ENCODE measurements at places on chromosomes 1 and 21.

DNA sequence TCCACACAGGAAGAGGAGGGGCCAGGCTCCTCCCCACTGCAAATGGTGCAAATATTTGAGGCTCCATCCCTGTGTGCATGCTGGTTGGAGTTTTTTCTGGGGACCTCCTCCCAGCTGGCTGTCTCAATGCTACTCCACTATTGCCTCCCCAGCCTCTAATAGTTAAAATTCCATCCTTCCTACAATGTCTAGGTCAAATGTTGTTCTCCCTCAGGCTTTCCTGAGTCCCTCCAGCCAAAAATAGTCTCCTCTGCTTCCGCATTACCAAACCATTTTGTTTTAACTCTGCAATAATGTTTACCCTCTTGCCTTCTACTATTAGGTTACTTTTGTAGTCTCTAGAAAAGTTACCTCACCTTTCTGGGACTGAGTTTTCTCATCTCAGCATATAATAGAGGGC lies 29.6 kb upstream of the FMO1 start:
- no peak for DNase-seq

- no peak for DNase-seq
Measured at GRCh38 chr1:158153746-158154444, 26.8 kb upstream of the CD1D start.

DNA sequence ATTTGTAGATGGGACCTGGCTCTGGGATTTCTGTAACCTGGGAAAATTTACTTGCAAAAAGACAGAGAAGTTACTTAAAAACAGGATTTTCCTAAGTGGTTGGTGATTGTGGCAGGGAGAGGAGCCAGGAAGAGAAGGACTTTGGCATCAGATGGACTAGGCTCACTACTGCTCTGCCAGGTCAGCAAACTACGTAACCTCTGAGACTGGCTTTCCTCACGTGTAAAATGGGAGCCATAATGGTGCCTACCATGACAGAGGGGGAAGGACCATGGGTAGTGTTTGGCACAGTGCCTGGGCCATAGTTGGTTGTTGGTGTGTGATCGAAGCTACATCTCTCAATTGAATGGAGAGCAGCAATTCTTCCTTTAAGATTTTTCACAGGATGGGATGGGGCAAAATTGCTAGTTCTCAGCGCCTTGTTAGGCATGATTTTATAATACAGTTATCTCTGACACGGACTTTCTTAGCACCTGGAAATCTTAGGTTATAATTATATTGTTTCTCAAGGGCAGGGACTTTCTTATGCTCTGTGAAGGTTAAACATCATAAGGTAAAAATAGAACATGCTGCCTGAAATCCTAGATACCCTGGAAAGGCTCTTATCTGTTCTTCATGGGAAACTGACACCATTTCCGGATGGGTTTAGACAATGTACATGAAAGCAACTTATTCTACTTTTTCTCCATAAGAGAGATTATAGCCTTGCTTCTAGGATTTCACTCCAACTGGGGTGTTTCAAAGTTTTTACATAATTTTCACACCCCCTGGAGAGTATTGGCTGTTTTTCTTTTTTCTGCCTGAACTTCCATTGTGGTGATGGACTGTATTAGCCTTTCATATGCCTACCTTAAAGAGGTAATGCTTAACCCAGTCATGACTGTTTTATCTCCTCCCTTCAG lies 10.9 kb downstream of the ROR1 start:
- no peak for DNase-seq

- no peak for DNase-seq
Measured at GRCh38 chr1:18936814-18937481, 19.5 kb downstream of the IFFO2 start.

GRCh38 chr1:202564958-202565495 lies 145.2 kb downstream of the SYT2 start:
- no peak for DNase-seq

- no peak for DNase-seq
Measured at GRCh38 chr1:236880209-236880608, 85.1 kb downstream of the MTR start.

GRCh38 chr21:16837721-16838120 lies 675.1 kb upstream of the CXADR start:
- no peak for DNase-seq

GRCh38 chr1:42680921-42681683 lies 1.1 kb upstream of the YBX1 start:
- no peak for DNase-seq

DNA sequence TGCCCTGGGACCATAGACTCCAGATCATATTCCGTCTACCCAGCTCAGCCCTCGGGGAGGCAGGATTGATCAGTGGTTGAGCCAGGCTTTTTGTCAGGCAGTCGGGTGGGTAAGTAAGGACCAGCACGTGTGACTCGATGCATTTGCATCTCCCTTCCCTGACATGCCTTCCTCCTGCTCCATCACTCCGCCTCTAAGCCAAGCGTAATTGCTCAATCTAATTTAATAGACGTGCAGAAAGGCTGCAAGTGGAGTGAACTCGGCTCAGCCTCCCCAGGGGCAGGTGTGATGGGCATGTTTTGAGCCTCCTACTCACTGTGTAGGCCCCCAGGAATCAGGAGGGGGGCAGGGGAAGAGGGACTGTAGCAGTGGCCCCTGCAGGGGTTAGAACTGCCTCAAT lies 34.6 kb upstream of the GRIK3 start:
- no peak for DNase-seq

DNA sequence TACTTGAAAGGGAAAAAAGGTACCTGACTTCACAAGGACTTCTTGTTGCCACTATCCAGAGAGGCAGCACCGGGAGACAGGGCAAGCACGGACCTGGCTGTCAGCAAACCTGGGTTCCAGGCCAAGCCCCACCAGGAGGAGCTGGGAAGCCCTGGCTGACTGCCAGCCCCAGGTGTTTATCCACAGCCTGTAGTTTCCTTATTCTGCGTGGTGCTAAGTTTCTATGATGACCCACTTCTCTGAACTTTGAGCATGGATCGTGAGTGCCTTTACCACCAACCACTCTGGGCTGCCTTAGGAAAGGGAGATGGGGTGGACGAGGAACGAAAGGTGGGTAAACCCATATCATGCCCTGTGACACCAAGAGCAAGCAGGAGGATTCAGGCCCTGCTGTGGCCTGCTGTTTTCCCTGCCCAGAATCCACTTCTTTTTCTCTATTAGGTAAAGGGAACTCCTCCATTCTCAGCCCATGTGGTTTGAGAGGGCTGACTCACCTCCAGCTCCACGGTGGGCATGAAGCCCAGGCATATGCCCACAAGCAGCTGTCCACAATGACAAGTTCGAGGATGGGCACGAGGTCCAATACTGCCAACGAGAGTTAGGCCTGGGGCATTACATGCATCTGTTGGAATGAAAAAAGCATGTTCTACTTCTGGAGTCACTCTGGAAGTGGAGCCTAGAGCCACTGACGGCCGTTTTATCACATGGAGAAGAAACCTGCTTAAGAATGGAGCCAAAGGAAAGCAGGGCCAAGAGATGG lies 20.3 kb downstream of the TSPAN2 start:
- no peak for DNase-seq

GRCh38 chr1:228478326-228478725 lies 8.9 kb upstream of the RNF187 start:
- DNase-seq = no peak

DNA sequence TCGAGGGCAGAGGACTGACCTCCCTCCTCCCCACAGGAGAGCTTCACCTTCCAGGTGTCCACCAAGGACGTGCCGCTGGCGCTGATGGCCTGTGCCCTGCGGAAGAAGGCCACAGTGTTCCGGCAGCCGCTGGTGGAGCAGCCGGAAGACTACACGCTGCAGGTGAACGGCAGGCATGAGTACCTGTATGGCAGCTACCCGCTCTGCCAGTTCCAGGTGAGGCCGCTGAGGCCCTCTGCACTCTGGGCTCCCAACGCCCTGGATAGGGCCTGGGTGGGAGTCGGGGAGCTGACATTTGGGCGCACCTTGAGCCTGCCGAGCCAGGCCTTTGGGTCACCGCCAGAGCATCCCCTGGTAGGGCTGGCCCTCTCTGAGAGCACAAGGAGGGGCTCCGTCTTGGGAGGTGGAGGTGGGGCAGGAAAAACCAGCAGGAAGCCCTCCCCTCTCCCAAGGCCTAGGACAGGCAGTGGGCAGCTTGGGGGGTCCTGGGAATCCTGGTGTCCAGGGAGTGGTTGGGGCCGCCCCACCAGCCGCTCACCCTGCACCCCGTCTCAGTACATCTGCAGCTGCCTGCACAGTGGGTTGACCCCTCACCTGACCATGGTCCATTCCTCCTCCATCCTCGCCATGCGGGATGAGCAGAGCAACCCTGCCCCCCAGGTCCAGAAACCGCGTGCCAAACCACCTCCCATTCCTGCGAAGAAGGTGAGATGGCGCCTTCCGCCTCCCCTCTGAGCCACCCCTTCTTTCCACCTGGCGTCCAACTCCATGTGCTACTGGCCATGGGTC lies 65.1 kb downstream of the PIK3CD start:
- DNase-seq = no peak

DNA sequence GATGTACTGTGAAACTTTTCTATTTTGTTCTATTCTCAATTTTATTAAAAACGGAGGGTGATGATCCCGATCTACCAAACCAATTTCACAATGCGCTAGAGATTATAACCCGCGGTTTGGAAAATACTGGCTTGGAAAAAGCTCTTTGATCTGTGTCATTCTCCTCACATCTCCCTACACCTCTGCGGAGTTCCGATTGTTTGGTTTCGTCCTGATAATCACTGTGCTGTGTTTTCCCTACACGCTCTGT lies 536 bp upstream of the ABCD3 start:
- DNase-seq = no peak

DNA sequence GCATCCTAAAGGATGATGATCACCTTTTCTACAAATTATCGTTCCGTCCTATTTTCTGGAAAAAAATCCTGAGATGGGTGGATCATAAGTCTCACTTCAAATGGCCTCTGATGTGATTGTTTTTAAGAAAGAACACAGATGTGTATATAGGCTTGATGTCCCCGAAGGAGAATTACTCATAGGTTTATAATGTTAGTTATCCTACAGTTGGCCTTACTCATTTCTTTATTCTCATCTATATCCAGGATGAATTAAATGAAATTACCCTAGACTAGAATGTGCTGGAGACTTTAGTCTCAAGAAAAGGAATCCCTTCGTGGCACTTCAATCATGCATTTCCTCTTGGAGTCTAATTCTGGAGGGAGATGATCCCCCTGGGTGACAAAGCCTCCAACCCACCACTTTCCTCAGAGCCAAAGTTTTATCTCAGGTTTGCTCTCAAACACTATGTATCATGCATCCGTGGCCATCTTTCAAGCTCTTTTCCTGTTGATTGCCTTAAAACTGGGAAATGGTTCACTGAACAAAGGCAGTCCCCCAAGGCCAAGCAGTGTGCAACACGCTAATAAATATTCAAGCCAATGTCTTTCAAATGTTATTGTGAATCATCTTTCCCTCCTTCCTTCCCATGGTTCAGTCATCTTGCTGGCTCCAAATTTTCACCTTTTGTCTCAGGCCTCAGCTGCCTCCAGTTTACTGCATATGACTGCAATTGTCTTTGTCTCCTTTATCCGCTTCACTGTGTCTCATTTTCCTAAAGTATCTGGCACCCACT lies 32.5 kb upstream of the SMYD2 start:
- DNase-seq = no peak

GRCh38 chr1:175797576-175797975 lies 54.2 kb upstream of the TNR start:
- DNase-seq = no peak

- DNase-seq = no peak
Measured at GRCh38 chr1:164564378-164564777, 5.4 kb downstream of the PBX1 start.

DNA sequence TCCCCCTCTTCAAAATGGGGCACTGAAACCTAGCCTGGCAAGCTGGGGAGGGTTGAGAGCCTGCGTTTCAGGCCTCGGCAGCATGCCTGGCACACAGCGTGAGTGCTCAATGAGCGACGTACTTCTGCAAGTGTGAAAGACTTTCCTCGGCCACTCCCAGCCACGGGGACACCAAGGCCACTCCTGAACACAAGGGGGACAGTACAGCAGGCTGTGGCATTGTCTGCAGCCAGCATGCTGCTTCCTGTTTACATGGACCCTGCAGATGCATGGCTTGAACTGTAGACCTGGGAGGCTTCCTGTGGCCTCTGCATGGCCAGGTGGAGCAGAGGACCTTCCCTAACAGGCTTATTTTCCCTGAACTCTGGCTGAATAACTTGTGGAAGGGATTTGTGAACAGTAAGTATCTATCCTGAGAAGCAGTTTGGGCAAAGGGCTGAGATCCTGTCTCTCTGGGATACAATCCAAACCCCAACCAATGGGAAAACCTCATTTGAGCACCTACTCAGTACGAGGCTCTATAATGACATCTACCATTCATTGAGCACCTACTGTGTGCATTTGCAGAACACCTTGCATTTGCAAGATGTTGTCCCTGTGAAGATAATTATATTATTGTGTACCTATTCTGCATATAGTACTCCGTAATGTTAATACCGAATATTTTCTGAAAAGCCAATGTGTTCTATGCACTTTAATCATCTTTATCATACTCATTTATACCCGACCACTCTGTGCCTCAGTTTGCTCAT lies 9.9 kb upstream of the HSPG2 start:
- DNase-seq = no peak

DNA sequence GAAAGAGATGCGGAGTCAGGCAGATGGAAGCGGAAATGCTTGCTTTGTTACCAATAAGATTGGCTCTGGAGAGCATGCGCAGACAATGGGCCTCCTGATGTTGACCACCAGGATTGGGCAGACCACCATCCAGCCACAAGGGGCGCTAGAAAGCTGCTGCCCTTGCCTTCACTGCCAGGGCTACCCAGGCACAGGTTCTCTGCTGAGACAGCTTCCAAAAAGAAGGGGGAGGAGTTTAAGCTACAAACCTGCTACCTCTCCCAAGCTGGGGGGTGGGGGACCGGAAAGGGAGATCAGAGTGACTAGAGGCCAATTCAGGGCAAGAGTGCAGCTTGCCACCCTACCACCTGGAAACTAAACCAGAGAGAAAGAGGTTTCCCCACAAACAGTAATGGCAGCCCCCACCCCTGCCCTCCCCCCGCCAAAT lies 369.7 kb downstream of the RRAGC start:
- no peak for DNase-seq
